ENCODE measurements at places on chromosomes 1 and 21.

DNA sequence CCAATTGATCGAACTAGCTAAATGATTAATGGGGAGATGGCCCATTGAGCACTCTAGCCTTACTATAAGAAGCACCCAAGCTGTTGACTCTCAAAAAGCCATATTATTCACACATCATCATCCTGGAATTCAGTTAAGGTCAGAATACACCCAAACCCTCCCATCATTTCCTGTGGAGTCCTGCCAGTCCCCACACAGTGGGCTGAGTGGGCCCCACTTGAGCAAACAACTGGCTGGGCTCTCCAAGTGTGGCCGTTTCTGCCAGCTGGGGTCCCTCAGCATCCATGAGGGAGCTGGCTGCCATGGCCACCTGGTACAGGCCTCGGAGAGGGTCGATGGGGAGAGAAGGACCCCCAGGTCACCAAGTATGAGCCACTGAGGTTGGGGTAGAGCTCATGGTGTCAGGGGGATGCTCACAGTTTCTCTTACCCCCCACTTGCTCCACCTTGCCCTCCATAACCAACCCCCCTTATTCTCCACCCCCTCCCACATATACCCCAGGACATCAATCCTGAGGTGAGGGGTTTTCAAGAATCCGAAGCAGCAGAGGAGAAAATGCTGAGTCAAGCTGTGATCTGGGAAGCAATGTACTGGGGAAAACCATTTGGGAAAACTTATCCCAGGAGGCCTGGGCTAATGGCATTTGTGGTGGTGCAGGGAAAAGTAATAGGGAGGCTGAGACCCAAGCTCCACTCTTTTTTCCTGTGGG is 60.3 kb downstream of the UBE2T start:
- DNase-seq, result no peak

GRCh38 chr21:17853393-17854275 is 34.5 kb upstream of the C21orf91 start:
- DNase-seq, result peak; percentile 0

DNA sequence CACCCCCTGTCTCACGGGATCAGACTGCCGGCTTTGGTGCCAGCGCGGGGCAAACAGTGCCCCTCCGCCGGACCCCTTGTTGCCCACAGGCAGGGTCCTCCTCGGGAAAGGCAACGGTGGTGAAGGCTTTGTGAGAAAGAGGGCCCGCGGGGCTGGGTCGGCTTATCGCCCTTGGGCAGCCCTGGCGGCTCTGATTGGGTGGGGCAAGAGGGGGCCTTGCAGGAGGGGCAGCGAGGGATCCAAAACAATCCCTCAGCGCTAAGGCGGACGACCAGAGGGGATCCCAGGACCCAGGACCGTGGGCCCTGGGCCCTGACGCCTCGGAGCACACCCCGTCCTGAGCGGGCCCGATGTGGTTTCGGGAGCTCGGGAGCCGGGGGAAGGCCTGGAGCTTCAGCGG is 3.9 kb upstream of the ZNF678 start:
- DNase-seq, result no peak

DNA sequence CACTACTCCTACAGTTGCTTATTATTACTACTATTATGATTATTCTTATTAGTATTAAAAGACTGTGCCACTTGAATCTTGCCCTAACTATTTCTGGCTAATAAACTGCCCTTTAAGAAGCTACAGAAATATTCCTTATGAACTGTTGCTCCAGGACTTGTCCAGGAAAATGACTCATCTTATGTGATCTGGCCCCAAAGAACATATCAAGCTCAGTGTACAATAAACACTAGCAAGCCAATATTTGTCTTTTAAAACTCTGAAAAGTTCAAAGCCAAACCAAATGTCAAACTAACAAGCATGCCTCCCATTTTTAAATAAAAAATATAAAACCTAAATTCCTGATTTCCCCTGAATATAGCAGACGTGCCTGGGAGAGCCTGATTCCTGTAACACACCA is 88.7 kb upstream of the SIM2 start:
- DNase-seq, result no peak

DNA sequence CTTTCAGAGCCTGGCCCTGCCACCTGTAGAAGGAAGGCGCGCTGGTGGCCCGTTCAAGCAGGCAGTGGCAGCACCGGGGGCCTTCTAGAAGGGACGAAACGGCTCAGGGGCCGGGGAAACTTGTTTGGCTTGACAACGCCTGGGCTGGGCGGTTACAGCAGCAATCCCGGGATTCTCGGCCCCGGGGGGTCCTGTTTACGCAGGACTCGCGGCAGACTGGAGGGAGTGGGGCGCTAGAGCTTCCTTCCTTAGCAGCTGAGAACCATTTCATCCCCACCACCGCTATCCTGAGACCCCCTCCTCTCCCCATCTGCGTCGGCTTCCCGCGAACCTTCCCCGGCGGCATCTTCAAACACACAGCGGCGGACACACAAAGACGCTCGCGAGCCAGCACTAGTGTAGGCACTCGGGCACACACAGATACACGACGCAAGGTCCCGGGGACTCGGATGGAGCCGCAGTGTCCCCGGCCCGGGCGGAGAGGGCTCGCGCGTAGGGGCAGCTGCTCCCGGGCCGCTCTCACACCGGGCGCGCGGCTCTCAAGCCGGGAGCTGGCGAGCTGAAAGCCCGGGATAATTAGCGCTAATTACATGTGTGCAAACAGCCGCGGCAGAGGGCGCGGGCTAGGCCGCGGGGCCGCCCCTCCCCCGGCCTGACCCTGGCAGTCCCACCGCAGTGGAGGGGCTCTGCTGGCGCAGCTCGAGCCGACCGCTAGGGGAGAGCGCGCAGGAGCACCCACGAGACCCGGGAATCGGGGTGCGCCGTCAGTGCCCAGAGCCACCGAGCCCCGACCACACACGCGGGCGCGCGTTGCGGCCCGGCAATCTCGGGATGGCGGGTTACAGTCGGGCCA is 271.4 kb downstream of the FOXD2 start:
- peak; percentile 26 for DNase-seq

- DNase-seq, result no peak
These were observed 158.9 kb upstream of the JUN start for GRCh38 chr1:58942759-58943191.

- DNase-seq, result no peak
These were observed 351.5 kb downstream of the PLPP3 start for GRCh38 chr1:56227886-56228285.

- peak; percentile 70 for DNase-seq
These were observed 45.6 kb downstream of the SRRM1 start for GRCh38 chr1:24688621-24689195.

- no peak for DNase-seq
These were observed 40.1 kb downstream of the DNM3 start for GRCh38 chr1:171881442-171881841.

DNA sequence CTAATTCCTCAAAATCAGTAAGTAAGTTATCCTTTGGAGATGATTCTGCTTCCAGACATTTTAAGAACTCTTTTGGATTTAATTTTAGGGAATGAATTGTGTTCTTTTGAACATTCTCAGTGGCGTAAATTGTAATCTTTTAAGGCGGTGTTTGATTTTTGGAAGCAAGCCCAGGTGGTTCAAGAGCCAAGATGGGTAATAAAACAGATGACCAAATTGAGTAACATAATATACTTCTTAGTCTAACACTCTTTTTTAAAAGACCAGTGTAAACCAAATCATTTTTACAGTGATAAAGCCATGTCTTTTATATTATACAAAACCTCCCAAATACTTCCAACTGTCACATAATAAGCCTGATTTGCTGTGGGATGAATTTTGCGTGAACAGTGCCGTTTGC is 133.8 kb downstream of the LRRC40 start:
- DNase-seq, result no peak

GRCh38 chr1:7046891-7047290 is 261.6 kb downstream of the CAMTA1 start:
- DNase-seq, result no peak

DNA sequence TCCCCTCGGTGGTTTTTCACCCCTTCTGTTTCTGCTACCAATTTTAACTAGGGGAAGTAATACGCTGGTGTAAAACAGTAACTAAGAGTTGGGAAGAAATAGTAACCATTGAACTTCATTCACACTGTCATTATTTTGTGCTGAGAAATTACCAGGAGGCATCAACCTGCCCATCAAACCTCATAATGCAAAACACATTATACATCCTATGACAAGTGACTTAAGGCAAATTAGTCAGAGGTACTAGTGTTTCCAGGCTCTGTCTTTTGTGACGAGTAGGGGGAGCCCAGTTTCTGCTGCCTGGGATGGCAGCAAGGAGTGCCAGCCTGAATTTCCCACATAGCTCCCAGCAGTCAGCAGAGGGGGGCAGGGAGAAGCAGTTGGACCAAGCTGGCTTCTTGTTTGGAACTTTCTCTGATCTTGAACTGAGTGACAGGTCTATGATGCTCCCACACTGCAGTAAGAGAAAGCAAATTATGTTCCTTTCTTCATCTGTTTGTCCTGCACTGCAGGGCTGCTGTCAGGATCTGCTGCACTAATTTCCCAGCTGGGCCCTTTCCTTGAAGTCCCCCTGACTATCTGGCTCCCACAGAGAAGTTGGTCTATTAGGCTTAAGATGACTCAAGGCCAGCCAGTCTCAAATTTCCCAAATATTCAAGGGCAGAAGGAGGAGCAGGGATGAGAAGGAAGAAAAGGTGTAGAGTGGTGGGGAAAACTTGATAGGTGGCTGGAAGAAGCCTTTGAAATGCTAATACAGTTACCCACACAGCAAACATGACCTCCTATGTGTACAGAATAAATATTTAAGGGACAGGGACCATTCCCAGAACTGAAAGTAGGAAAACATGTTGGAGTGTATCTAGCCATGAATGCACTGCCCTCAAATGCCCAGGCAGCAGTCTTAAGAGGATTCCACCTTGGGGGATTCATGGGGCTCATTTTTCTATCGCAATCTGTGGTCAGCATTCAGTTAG is 322.8 kb downstream of the SEC16B start:
- no peak for DNase-seq

DNA sequence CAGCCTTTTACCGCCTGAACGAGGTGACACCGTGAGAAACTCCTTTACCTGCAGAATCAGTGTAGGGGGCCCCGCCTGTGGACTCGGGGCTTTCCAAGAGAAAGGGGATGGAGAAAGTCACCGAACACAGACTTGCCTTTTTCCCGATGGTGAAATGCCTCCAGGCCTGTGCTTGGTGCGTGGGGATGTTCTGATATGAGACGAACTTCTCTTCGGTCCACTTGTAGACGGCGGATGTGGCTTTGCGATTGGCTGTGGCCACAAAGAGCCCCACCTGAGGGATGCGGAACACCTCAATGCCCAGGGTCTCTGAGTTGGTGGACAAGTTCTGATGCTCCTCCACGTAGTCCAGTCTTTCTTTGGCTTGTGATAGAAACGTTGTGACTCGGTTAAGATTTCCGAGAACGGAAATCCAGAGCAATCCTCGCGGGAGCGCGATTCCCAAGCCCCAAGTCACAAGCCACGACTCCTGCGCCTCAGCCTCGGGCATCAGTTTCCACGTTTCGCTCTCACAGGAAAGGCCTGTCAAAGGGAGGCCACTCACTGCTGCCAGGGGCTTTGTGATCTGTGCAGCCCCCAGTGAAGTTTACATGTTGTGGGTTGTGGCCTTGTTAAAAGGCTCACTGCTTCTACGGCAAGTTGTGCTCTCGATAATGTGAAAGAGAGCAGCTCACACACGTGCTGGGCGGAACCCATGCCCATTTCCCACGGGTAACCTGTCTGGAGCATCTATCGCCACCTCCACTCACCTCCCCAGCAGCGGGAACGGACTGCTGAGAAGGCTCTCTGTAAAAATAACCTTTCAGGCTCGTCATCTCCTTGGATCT is 12.6 kb downstream of the KRTAP10-1 start:
- no peak for DNase-seq

DNA sequence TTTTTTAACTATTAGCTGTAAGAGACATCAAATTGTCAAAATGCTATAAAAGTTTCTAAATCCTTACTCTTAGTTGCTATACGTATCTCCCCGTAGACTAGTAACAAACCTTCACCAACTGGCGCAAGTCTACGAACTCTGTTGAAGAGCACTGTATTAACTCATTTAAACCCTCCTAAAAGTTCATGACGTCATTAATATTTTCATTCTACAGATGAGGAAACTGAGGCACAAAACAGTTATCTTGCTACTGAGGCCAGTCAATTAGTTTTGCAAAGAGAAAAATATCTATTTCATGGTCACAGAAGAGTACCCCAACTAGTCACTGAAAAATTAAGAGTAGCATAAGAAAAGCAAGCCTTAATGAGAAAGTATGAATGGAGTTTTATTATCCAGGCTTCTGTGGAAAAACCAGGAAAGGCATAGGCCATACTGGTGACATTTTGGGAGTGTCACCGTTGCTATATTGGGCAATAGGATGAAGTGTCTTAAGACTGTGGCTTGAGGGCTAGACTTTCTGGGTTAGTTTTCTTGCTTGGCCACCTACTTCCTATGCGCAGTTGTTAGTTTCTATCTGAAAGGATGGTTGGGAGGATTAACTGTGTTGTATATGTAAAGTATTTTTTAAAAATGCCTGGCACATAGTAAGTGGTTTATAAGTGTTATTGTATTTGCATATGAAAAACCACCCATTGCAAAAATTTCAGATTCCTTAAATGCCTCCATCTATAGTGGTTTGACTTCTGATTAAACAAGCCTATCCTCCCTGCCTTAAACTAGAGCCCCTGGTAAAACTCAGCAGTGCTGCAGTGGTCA is 52.4 kb upstream of the SYT14 start:
- peak; percentile 12 for DNase-seq

GRCh38 chr1:18662286-18662639 is 31.6 kb downstream of the PAX7 start:
- no peak for DNase-seq

DNA sequence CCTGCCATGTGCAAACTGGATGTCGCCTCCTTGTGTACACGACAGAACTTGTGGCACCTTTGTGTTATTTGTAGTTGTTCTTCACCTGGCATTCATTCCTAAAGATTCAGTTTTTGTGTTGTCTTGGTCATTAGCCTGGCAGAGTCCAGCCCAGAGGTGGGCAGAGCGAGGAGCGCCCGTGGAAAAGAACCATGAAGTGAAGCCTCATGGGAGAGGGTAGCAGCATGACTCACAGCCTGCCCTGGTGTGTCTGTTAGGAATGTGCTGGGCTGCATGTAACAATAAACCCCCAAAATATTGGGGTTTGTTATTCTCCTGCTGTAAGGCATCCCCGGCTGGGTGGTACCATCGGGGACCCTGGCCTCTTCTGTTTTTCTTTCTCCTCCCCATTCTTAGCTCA is 124.9 kb upstream of the TMEM51 start:
- no peak for DNase-seq

- peak; percentile 21 for DNase-seq
These were observed 288.9 kb downstream of the TM2D1 start for GRCh38 chr1:61436016-61436415.

- no peak for DNase-seq
These were observed 208.2 kb upstream of the USP24 start for GRCh38 chr1:55423376-55423775.

DNA sequence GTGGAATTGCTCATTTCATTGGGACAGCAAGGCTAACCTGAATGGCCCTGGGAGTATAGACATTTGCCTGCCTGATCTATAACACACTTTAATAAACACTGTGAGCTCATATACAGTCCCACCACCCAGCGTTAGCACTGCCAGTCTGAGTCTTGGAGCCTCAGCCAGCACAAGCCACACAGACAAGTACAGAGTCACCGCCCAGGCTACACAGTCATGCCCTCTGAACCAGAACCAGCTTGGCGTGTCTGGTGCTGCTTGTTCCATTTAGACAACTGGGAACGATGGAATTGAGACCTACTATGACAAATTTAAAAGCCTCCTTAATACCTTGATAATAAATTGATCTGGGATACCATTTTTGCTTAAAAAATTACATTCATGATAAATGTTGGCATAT is 31.6 kb downstream of the NID1 start:
- no peak for DNase-seq

GRCh38 chr1:214638459-214638807 is 35.4 kb downstream of the CENPF start:
- DNase-seq, result no peak
